ENCODE measurements at places on chromosomes 4 and X.

- no peak for DNase-seq
Measured at GRCh38 chr4:153909672-153910071, 120.8 kb upstream of the SFRP2 start.

- no peak for DNase-seq
Measured at GRCh38 chr4:61545902-61546480, 345.9 kb downstream of the ADGRL3 start.

GRCh38 chr4:152590179-152591031 is 54.5 kb upstream of the FBXW7 start:
- DNase-seq: no peak

- peak; percentile 83 for DNase-seq
Measured at GRCh38 chrX:153539171-153539978, 21.9 kb downstream of the ATP2B3 start.

- no peak for DNase-seq
Measured at GRCh38 chr4:146550161-146550560, 28.4 kb upstream of the SLC10A7 start.

GRCh38 chr4:1035510-1035909 is 24.1 kb downstream of the FGFRL1 start:
- peak; percentile 66 for DNase-seq

DNA sequence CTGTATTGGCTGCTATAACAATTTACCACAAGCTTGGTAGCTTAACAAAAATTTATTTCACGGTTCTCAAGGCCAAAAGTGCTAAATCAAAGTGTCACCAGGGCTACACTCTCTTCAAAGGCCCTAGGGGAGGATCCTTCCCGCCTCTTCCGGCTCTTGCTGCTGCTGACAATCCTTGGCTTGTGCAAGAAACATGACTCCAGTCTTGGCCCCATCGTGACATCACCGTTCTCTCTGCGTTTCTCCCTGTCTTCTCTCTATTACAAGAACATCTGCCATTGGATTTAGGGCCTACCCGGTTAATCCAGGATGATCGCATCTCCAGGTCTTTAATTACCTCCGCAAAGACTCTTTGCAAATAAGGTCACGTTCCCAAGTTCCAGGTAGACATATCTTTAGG is 10.4 kb upstream of the CLCN4 start:
- DNase-seq: no peak

- DNase-seq: peak; percentile 67
Measured at GRCh38 chr4:140095694-140096482, 58.1 kb downstream of the MAML3 start.

GRCh38 chrX:38896724-38897298 is 95.6 kb downstream of the MID1IP1 start:
- DNase-seq: no peak

DNA sequence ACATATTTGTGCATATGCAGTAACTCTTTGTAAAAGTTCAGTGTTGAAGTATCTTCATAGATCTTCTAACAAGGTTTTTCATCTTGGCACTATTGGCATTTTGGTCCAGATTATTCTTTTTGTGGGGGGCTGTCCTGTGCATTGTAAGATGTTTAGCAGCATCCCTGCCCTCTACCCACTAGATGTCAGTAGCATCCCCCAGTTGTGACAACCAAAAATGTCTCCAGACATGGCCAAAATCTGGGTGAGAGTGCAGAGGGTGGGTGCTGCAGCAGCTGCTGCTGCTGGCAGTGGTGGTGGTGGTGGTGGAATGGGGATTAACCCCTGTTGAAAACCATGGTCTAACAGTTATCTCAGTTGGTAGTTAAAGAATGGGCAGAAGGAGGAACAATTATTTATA is 370.0 kb downstream of the GPAT3 start:
- peak; percentile 39 for DNase-seq

DNA sequence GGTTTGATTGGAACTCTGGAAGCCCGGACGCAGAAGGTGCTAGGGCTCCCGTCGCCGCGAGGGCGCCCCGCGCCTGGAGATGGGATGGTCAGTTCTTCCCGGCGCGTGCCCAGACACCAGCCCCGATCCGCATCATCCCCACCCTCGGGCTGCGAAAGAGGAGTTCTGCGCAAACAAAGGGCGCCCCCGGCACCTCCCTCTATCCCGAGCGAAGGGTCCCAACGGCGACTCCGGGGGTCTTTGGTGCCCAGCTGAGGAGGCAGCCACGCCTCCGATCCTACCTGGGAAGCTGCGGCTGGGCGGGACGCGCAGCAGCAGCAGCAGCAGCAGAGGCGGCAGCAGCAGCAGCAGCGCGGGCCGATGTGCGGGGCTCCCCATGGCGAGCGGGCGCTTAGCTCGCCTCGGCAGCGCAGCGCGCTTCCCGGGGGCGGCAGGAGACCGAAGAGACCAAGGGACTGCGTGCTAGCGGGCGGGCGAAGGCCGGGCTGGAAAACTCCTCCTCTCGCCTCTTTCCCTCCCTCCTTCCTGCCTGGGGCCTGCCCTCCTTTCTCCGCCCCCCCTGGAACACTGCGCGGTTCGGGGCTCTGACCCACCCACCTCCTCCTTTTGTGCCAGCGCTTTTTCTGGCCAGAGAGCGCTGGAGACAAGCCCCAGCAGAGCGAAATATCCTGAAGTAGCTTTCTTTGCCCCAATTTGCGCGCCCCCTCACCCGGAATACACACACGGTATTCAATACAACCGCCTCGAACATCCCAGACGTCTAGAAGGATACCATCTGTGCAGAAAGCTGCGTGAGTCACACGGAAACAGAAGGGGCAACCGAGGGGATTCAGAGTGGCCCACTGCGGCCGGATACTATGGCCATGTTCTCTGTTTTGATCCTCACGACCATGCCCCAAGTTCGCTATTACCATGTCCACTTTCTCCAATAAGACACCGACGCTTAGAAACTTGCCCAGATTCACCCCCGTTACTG is at the start of gene SRPX:
TSS of gene SRPX (minus strand) at position 457 of the 976 bp plus-strand sequence. CDS start at position 378, 79 bp downstream.
- DNase-seq: no peak

- DNase-seq: no peak
Measured at GRCh38 chrX:69189576-69190371, 24.5 kb upstream of the PJA1 start.

DNA sequence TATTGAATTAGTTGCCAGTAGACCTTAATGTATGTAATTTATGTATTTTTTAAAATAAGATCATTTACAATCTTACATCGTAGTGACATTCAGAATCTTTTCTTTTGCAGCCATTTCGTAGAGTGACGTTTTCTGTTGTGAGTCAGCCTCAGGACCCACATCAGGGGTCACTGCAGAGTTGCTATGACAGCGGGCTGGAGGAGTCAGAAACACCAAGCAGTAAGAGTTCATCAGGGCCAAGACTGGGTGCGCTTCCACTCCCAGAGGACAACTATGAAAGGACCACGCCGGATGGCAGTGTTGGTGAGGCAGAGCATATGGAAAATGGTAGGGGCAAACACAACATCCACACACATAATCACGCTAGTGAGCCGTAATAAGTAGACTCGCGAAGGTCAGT is 199.9 kb downstream of the PCDH7 start:
- DNase-seq: no peak

GRCh38 chr4:88537709-88538108 is 14.1 kb upstream of the PYURF start:
- no peak for DNase-seq

DNA sequence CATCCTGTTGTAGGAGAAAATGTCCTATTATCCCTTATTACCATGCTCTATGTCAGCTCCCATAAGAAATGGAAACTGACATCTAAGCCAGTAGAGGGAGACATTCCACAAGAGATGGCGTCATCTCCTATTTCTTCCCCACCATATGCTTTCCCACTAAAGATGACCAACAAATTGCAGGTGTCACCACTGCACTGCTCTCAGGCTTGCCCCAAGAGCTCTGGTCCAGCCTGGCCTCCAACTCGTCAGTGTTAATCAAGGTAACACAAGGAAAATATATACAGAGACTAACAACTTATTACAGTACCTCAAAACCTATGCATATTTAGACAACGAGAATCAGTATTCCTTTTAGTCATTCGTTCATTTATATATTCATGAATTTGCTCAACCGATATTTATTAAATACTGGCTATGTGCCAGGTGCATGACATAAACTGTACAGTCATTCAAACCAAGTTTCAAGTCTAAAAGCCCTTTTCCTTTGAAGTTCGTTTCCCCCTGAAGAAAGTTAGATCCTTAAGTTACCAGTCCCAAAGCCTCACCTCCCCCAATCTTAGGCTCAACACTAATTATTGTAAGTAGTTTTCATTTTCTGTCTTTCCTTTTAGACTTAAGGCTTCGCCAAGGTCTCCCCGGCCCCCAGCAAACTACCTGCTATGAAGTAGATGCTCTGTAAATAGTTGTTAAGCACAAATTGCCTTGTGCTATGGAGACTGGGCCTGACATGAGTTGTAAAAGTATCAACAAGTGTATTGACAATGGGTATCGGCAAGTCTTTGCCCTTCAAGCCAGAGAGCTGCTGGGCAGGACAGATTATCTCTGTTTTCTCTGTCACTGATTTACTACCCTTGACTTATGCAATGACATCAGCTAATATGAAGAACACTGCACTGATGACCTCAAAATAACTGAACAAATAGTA is 3.1 kb upstream of the FGB start:
- DNase-seq: peak; percentile 76

GRCh38 chr4:47642985-47643760 is 158.1 kb downstream of the ATP10D start:
- DNase-seq: no peak

- no peak for DNase-seq
Measured at GRCh38 chr4:184574861-184575260, 74.4 kb downstream of the CASP3 start.

GRCh38 chr4:165461159-165461821 is 82.5 kb downstream of the CPE start:
- no peak for DNase-seq

- DNase-seq: no peak
Measured at GRCh38 chrX:71184803-71185495, 38.1 kb upstream of the GJB1 start.

GRCh38 chr4:42995343-42995944 is 102.9 kb downstream of the GRXCR1 start:
- peak; percentile 23 for DNase-seq

- no peak for DNase-seq
Measured at GRCh38 chrX:23785580-23785979, 2.6 kb downstream of the SAT1 start.

DNA sequence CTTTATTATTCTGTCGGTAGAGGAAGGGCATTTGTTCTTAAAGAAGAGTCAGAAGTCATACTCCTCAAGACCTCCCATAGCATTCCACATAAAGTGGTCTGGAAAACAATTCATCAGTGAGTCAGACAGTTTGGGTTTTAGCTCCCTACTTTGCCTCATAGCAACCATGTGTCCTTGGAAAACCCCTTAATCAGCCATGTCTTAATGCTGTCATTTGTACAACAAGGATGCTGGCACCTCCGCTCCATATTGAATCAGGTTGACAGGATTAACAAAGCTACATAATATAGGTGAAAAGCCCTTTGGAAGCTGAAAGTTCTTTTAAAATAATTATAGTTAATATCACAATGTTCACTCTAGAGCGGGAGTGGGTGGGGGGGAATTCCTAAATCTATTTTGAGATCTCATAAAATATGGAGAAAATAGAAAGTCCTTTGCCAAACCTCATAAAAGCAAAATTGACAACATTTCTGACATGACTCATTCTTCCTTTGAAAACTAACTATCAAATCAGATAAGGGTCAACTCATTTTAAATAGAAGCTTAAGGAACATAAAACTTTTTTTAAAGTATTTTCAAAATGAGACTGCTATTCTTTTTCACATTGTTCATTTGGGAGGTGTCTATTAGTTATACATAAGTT is 37.3 kb upstream of the GUCY1A1 start:
- peak; percentile 70 for DNase-seq

DNA sequence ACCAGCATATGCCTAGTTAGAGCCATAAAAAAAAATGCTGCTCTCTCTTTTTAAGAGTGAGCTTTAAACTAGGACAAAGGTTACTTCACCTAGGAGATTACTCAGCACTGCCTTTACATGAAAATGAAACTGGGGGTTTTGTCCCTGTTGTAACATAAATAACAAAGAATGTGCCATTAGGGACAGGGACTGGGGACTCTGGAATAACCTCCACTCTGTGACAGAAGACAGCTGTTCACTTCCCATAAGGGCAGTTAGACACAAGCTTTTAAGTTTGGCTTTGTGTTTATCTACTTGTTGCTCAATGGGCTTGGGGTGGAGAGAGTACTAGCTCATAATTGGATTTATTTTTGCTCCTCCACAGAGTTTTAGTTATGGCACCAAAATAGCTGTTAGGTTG is 11.9 kb downstream of the ENPEP start:
- peak; percentile 5 for DNase-seq

DNA sequence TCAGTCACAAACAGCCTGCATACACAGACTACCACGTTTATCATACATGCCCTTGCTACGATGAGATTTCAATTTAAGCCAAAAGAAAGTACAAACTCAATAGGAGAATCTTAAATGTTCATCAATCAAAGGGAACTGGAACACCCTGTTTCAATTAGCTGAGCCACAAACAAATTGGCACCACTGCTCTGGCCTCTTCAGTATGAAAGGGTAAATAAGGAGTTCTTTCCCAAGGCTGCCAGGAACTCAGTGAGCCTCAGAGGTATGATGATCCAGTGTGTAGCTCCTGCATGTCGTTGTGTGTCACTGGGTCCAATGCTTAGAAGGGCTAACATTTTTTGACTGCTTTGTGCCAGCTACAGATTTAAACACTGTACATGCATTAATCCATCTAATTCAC is 5.4 kb downstream of the RNF150 start:
- DNase-seq: no peak

DNA sequence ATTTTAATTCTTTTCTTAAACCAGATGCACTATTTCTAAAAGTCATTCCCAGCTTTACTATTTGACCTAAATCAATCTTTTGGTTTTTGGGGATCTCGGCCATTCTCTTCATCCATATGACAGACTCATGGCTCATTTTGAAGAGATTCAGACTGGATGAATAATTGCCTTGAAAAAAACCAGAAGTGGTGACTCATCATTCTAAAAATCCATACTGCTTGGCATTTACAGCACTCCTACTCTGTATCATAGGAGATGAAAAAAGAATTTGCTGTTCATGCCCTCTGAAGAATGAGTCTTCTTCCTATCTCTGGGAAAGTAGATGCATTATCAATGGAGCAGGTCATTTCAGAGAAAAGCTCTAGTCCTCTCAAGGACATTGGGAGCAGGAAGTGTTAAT is 220.5 kb upstream of the RPS6KA3 start:
- no peak for DNase-seq

- DNase-seq: no peak
Measured at GRCh38 chr4:113604955-113605354, 156.6 kb downstream of the CAMK2D start.

DNA sequence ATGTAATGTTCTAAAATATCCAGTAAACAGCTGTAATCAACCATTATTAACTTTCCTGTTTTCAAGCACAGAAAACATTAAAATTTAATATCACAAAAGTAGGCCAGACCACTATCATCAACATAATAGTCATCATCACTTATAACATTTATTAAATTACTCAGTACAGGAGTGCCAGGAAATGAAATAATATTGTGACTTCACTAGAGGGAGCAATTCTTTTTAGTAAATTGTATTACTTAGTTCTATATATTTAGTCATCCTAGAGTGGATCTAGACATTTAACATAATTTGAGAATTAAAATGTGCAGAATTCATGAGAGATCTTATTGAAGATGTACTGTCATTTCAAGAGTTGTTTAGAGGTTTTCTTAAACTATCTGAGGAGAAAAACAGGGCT is 33.6 kb downstream of the PITX2 start:
- peak; percentile 12 for DNase-seq

Data from HT-29 (cell line).